ENCODE measurements at places on chromosomes 2 and 18. TPM values are rescaled to one million over a fixed set of nuclear protein-coding genes. Genes with fewer than 3 reads are reported as not detected.

The GORASP2 gene
- 79.8 TPM for total RNA-seq

The ATOH8 gene
- 2.5 TPM for total RNA-seq

The CDH20 gene
- total RNA-seq = not detected

The CABLES1 gene
- 4.2 TPM for total RNA-seq

The RNU2-63P gene
- total RNA-seq = 2.3 TPM

The SERPINB10 gene
- total RNA-seq = not detected

The MALT1 gene
- total RNA-seq = 22.1 TPM

The RTP5 gene
- not detected for total RNA-seq

The DCDC2C gene
- not detected for total RNA-seq

The CFAP65 gene
- total RNA-seq = 0.05 TPM

The HOXD12 gene
- total RNA-seq = not detected

The TXNDC2 gene
- not detected for total RNA-seq

The ADRA2B gene
- total RNA-seq = 0.54 TPM

The G6PC2 gene
- total RNA-seq = not detected

The GAL3ST2 gene
- total RNA-seq = 34.2 TPM

The PROKR1 gene
- total RNA-seq = 0.08 TPM

The GPAT2 gene
- total RNA-seq = 2.4 TPM

The IL1B gene
- 1.6 TPM for total RNA-seq

The KHK gene
- total RNA-seq = 8.9 TPM

The C2orf78 gene
- not detected for total RNA-seq

The TMEM247 gene
- not detected for total RNA-seq
